Stimulated activated CD8-positive, alpha-beta memory T cell treated with anti-CD3 and anti-CD28 coated beads, Interleukin-15, amount 100 ng/mL, for 48 hours (primary cell): ENCODE measurements at places on chromosomes 4 and X.

DNA sequence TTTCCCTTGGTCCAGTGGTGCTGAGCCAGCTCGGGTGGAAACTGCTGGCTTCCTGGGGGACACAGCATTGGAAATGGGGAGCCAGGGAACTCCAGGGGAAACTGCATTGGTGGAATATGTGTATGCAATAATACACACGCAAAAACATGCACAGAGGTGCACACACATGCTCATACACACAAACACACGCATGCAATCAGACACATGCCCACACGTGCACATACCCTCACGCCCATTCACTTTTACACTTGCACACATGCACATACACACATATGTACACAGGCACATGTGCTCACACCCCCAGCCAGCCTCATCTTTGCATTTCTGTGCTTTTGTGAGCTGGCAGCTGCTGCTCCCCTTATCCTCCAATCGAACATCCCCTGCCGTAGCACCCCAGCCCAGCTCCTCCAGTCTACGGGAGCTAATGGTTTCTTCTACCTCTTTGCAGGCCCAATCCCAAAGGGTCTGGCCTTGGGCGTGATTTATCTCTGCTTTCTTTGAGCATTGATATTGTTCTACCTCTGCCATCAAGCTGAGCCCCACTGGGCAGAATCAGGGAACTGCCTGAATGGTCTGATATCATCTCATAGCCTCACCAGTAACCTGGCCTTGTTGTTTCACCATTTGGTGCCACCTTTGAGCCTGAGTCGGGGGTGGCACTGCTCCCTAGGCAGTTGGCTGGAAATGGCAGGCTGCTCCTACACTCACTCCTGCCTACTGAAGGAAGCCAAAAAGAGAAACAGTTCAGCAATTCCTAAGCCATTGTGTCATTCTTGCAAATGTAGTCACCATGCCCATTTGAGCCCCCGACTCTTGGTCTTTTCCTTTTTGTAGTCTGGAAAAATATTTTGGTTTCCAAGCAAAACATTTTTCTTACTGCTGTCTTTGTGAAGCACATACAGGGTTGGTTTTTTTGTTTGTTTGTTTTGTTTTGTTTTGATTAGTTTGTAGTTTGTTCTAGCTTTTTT, 104.4 kb upstream of the MAMLD1 start:
- no peak for DNase-seq

GRCh38 chr4:3529363-3529762, 2.9 kb downstream of the LRPAP1 start:
- DNase-seq: no peak

GRCh38 chr4:168720396-168720900, 223.6 kb downstream of the PALLD start:
- DNase-seq: no peak

DNA sequence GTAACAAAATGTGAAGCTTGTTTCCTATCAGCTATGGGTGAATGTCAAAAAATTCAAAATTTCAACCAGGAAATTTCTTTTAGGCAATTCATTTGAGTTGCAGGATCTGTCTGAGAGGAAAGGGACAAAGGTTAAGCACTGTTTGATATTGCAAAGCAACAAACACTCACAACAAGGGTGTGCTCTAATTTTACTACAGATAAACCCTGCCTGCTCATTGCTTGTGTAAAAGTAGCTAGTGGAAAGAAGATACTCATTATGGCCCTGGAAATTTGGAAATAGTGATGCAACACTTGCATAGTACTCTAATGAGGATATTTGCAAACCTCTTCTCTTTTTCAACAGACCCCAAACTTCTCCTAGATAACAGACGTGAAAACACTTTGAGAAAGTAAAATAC, 27.1 kb downstream of the FAM47E start:
- DNase-seq: no peak

GRCh38 chr4:105767579-105767978, 59.0 kb downstream of the GSTCD start:
- no peak for DNase-seq
